ENCODE measurements at places on chromosomes 13 and 19. TPM values are rescaled to one million over a fixed set of nuclear protein-coding genes. Genes with fewer than 3 reads are reported as not detected.

NKPD1 gene
- total RNA-seq: 0.63 TPM

SULT2A1 gene
- total RNA-seq: not detected

ADGRE1 gene
- total RNA-seq: not detected

SOX1 gene
- 15.7 TPM for total RNA-seq

PTPRS gene
- total RNA-seq: 320 TPM

KLK3 gene
- total RNA-seq: not detected

KLK12 gene
- total RNA-seq: not detected

CGB1 gene
- total RNA-seq: not detected

MADCAM1 gene
- total RNA-seq: 0.63 TPM

TOMM40 gene
- total RNA-seq: 29.4 TPM

Data from parietal lobe (tissue), 2 donors.